Stimulated activated CD4-positive, alpha-beta T cell treated with anti-CD3 and anti-CD28 coated beads, Interleukin-1b, Interleukin-23, amount 100 ng/mL, for 24 hours (primary cell): ENCODE measurements at places on chromosomes 3 and 15.

GRCh38 chr3:64680334-64680733 is 7.5 kb downstream of the ADAMTS9 start:
- DNase-seq, result no peak

GRCh38 chr3:131705558-131706051 is 202.8 kb upstream of the MRPL3 start:
- DNase-seq, result no peak

- no peak for DNase-seq
Observed at GRCh38 chr3:1381647-1382036, 288.8 kb downstream of the CNTN6 start.

DNA sequence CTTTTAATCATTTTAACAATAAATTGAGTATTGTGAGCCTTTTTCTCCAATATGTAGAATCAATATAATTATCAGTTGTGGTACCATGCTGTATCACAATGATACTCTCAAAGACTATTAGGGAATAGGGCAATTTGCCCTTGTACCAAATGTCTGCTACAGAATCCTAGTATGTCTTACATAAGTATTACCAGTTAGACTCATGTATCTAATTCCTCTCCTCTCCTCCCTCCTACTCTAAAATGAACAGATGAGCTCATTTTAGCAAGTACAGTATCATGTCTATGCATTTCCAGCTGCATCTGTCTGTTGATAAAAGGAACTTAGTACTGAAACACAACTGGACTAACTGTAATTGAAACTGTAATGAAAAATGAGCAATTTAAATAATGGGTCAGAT is 124.3 kb upstream of the ATP11B start:
- DNase-seq, result no peak

GRCh38 chr3:10946526-10946925 is 46.0 kb upstream of the SLC6A1 start:
- no peak for DNase-seq

GRCh38 chr3:89332386-89332785 is 225.0 kb downstream of the EPHA3 start:
- no peak for DNase-seq

GRCh38 chr15:90049666-90050604 is 48.8 kb downstream of the ZNF710 start:
- DNase-seq, result no peak

DNA sequence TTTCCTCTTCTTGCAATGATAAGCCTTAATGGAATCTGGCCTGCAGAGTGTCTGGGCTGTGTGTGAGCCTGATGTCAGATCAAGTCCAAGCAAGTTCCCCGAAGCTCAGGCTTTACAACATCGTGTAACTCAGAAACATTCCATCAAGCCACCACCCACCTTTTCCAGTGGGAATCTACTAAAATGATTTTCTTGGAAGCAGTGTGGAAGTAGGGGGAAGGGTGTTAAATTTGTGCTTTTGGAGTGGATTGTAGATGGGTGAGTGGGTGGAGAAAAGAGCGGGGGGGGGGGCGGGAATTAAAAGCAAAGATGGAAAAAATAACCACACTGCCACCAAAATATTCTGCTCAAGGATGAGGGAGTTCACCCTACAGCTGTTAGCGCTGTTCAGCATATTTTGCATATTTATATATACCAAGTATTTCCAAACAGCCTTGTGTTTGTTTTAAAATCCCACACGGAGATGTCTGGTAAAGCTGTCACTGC is 53.6 kb downstream of the VGLL3 start:
- no peak for DNase-seq

- DNase-seq, result no peak
Observed at GRCh38 chr3:24405057-24405456, 89.6 kb downstream of the THRB start.

GRCh38 chr3:120797857-120798256 is 55.3 kb downstream of the GTF2E1 start:
- no peak for DNase-seq

GRCh38 chr3:135975053-135975452 is 9.5 kb downstream of the PPP2R3A start:
- DNase-seq, result no peak

DNA sequence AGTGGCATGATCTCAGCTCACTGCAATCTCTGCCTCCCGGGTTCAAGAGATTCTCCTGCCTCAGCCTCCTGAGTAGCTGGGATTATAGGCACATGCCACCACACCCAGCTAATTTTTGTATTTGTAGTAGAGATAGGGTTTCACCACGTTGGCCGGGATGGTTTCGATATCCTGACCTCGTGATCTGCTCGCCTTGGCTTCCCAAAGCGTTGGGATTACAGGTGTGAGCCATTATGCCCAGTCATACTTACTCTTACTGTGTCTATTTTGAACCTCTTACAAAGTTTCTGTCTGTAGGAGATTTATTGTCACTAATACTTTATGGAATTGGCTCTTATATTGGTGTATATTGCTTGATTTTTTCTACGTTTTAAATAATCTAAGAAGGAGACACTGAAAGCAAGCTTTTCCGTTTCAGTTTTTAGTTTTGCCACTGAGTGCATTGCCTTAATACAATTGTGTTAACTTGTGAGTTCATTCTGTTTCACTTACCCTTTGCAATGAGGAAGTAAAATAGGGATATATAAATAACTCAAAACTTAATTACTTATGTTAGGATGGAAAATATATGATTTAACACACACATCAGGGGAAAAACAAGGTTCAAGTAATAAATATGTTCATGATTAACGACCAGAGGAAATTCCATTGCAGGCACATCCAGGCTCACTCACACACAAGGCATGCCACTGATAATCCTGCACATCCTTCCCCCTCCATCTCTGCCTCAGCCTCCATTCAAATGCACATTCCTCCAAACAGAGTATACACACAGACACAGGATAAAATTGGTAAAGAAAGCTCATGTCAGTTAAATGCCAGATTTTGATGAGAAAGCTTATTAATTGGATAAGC is 279.3 kb upstream of the RASGRP1 start:
- no peak for DNase-seq

GRCh38 chr3:126110431-126111125 is 26.7 kb upstream of the SLC41A3 start:
- no peak for DNase-seq

GRCh38 chr3:190083635-190084034 is 37.1 kb downstream of the P3H2 start:
- no peak for DNase-seq

DNA sequence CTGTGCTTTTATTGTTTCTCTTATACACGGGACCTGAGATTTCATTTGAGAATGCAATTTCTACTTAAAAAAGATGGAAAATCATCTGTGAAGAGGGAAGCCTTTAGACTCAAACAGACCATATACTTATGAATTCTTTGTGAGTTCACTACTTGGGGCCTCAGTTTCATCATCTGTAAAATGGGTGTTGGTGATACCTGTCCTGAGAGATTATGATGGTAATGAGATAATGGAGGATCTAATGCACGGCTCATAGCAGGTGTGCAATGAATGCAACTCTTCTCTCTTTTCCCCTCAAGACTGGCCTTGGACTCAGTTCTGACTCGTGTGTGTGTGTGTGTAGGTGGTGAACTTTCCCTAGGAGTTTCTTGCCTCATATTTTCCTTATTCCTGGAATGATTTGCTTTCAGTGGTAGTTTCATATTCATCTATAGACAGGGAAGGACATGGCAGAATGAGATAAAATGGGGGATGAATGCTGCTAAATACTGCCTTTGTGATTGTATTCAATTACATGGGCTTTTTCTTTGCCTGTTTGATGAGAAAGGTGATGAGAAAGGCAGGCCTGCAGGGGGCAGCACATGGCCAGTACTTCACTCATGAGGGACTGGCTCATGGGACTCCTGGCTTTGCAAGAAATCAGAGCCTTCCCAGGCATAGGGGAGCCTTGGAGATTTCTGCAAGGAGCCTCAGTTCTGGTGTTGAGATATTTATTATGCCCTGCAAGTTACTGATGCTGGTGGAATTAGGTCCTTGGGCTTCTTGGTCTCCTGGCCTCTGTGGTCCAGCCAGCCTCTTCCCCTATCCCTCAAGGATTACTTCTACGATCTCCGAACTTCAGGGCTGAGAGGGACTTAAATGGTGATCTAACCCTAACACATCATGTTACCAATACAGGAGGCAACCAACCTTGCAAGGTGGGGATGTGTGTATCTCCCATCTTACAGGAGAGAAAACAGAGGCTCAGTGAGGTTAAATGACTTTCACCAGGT is 70.7 kb downstream of the RPLP1 start:
- DNase-seq, result peak; percentile 41

DNA sequence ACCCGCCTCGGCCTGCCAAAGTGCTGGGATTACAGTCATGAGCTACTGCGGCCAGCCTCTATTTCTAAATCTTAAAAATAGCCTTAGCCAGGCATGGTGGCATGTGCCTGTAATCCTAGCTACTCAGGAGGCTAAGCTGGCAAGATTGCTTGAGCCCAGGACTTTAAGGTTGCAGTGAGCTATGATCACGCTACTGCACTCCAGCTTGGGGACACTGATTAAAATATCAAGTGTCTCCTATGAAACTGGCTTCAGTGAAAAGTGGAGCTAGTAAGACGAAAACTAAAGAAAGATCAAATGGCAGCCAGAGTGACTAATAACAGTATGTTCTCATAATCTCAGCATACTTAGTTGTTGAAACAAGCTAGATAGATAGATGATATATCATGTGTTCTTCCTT is 112.5 kb downstream of the STT3B start:
- DNase-seq, result no peak

DNA sequence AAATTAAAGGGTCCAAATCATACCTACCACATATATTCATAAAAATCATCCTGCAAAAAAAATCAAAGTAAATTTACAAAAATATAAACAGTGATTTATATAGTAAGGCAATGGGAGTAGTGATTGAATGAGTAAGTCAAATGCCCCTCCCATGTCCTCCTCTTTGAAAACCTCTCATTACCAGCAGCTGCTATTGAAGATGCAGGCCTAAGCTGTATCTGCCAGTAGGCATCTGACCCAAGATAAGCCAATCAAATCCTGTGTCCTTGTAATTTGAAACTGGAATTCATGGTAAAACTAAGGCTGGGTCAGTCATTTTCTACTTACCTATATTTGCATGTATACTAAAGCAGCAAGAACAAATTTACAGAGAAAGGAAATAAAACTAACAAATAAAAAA is 60.4 kb upstream of the POU1F1 start:
- DNase-seq, result no peak

- DNase-seq, result no peak
Observed at GRCh38 chr3:365268-365667, 168.7 kb downstream of the CHL1 start.

DNA sequence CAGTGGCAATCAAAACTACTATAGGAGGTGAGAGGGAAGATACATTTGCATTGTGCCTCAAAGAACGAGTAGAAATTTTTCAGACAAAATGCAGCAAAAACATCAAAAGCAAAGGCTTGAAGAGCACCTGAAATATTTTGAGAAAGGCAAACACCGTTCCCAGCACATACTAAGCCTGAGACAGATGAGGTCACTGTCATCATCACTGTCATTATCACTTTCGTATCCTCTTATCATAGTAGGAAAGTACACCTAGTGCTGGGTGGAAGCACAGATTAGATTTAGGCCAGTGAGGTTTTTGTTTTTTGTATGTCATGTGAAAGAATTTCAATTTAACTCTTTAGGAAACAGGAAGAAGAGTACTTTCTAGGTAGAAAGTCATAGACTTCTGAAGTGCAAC is 222.0 kb downstream of the GABRB3 start:
- no peak for DNase-seq

DNA sequence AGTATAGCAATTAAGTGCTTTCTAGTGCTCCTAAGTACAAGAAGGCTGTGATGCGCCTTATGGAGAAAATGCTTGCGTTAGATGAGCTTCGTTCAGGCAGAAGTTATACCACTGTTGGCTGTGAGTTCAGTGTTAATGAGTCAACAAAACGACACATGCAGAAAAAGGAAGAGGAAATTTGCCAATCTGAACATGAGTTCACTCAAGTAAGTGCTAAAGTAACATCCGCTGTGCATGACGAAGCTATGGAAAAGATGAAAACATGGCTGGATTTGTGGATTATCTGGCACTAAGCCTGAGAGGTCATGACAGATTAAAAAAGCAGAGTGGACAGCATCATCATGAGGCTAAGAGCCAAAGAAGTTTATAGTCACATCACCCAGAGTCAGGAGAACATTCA is 36.9 kb downstream of the SH3BP5 start:
- DNase-seq, result no peak
